Stimulated activated CD4-positive, alpha-beta T cell treated with anti-CD3 and anti-CD28 coated beads, Interleukin-12 subunit alpha, Interleukin-12 subunit beta, amount 100 ng/mL, for 4 hours (primary cell): ENCODE measurements at places on chromosomes 16 and 17.

- DNase-seq, result no peak
Measured at GRCh38 chr17:51078009-51078592, 42.6 kb downstream of the SPAG9 start.

GRCh38 chr17:80422276-80422675 is 7.3 kb downstream of the ENDOV start:
- no peak for DNase-seq

GRCh38 chr17:65365169-65365568 is 196.3 kb downstream of the AXIN2 start:
- DNase-seq, result no peak

DNA sequence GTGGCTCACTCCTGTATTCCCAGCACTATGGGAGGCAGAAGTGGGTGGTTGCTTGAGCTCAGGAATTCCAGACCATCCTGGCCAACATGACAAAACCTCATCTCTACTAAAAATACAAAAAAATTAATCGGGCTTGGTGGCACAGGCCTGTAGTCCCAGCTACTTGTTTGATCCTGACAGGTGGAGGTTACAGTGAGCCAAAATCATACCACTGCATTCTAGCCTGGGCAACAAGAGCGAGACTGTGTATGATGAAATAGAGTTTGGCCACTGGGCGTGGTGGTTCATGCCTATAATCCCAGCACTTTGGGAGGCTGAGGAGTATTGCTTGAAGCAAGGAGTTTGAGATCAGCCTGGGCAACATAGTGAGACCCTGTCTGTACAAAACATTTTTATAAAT is 173.3 kb downstream of the TANC2 start:
- DNase-seq, result no peak

- DNase-seq, result no peak
Measured at GRCh38 chr17:16243385-16243784, 26.4 kb downstream of the PIGL start.

DNA sequence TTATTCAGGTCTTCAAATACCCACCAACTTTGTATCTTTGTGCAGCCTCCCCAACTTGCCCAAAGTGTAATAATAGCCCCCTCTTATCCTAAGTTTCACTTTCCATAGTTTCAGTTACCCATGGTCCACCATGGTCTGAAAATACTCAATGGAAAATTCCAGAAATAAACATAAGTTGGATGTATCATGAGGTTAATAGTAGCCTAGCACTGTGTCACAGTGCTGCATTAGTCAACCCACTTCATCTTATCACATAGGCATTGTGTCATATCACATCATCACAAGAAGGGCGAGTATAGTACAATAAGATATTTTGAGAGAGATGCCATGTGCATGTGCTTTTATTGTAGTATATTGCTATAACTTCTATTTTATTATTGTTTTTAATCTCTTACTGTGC is 21.9 kb downstream of the OMG start:
- no peak for DNase-seq
